ENCODE measurements at places on chromosomes 7 and 10. TPM values are rescaled to one million over a fixed set of nuclear protein-coding genes. Genes with fewer than 3 reads are reported as not detected.
A peak's percentile ranks its signal among the peaks of the same experiment; 100 is the strongest.

GRCh38 chr7:118350260-118350659, 125.8 kb downstream of the ANKRD7 start:
- DNase-seq: no peak

MKX gene
- total RNA-seq: not detected

DNA sequence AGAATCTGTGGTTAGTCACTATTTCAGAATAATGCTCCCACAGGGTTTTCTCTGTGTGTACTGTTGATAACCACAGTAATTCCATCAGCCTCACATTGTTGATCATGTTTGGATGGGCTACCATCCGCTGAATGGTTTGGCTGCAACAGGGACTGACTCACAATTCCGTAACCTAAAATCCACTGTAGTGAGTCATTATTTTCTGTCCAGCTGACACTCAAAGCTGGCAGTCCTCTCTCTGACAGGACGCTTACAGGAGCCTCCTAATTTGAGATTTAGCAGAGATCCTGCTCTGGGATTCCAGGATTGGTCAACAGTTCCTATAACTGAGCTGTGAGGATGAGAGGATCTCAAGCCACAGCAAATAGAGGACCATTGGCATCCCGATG, 32.7 kb downstream of the VWA2 start:
- peak; percentile 74 for DNase-seq

GRCh38 chr10:72085864-72086465, 2.4 kb downstream of the SPOCK2 start:
- no peak for DNase-seq

- peak; percentile 63 for DNase-seq
Observed at GRCh38 chr10:86715836-86716235, 40.6 kb upstream of the BMPR1A start.

SDK1 gene
- 1.3 TPM for total RNA-seq

DNA sequence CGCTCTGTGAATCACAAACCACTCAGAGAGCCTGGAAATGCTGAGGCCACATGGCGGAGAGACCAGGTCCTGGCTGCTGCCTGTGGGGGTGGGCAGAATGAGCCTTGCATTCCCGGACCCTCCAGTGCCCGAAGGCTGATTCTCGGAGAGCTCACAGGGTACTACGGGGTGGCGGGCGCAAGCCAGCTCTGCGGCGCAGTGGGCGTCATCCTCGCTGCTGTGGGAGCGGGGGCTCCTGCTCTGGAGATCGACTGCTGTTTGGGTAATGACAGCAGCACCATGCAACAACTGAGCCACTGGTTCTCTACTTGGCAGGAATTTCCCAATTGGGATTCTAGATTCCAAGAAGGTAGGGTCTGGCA, 108.0 kb downstream of the PTPRN2 start:
- no peak for DNase-seq

GRCh38 chr7:157753713-157754415, 417.1 kb downstream of the DNAJB6 start:
- DNase-seq: no peak

CYP2C8 gene
- total RNA-seq: not detected

- DNase-seq: no peak
Observed at GRCh38 chr10:86122646-86123045, 243.9 kb downstream of the GRID1 start.
